ENCODE measurements at places on chromosomes 1 and 21.

DNA sequence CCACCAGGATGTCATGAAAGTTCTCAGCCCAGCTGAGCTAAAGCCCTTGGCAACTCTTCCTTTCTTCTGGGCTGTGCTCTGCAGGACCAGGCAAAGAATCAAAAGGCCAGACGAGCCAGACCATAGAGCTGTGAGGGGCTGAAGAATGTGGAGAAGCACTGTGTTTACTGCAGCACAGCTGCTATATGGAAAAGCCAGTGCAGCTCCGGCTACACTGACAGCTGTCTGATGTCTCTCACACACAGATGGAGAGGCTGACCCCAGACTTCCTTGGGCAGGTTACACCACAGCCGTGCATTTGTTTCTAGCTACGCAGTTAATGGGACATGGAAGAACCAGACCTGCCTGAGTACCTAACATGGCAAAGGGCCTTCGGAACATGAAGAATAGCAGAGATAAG, 40.3 kb downstream of the CD247 start:
- DNase-seq, result no peak

DNA sequence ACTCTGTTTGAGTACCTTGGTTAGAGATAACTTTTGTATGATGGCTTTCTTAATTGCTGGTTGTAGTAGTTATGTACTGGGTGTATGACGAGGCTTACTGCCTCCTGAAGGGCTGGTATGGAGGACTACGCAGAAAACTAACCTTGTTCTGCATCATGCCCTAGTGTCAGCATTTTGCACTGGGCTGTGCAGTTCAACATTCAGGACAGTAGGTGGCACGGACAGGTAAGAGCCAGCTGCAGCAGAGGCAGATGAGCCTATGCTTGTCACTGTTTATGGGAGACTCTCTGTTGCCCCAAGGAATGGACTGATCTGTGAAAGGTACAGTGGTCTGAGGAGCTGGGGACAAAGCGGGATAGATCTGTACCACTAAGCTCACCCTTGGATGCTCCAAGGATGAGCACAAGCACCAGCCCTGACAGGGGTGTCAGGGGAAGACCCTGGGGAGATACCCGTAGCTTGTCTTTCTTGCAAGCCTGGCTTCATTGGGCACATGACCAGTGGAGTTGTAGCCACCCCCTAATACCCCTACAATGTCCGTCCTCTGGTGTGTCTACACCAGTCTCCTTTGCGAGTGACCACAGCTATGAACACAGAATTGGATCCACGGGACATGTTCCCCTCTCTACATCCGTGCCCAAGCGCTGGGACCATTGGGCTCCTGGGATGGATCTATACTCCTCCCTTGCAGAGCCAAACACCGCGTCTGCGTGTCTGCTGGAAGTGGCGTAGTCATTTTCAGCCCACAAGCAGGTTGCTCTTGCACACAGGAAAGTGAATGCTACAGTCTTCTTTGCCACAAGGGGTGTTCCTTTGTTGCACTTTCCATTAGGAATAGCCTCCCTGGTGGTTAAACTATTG, 51.1 kb upstream of the CFHR3 start:
- peak; percentile 8 for DNase-seq

GRCh38 chr1:37794372-37795339, 1.0 kb downstream of the MANEAL start:
- DNase-seq, result peak; percentile 91

DNA sequence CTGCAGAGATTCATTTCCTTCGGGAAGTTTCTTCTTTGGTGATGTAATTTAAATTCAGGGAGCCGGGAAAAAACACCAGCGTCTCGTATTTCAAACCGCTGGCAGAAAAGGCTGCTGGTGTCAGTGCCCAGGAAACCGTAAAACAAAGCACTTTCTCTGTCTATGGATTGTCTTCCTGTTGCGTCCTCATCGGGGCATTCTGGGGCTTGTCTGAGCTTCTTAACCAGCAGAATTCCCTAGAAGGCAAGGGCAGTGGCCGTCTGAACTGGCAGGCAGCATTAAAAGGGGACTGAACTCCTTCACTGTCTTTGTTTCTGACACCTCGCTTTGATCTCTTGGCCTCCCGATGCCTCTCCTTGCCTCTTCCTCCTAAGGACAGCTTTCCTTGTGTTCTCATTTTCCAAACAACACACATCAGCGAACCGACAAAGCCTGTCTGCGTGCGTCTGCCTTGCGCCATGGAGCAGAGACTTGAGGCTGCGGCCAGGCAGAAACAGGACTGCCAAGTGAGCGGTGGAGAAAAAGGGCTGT, 391.6 kb upstream of the VAMP3 start:
- DNase-seq, result peak; percentile 81

GRCh38 chr1:35506960-35507912, 50.0 kb downstream of the KIAA0319L start:
- no peak for DNase-seq

DNA sequence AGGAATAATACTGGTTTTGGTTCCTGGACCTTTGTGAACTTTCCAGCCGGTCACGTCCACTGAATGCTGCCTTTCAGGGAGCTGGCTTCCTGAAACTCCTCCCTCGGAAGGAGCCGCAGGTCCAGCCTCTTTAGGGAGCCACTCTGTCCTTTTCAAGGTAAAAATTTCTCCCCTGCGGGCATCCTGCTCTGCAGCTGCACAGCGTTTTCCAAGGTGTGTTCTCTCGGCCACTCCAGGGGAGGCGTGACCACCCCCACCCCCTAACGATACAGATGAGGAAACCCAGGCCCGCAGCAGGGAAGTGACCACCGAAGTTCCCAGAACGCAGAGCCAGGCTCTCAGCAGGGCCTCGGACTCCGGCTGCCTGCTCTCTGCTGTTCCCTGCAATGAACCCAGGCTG, 21.5 kb downstream of the PADI2 start:
- DNase-seq, result no peak

DNA sequence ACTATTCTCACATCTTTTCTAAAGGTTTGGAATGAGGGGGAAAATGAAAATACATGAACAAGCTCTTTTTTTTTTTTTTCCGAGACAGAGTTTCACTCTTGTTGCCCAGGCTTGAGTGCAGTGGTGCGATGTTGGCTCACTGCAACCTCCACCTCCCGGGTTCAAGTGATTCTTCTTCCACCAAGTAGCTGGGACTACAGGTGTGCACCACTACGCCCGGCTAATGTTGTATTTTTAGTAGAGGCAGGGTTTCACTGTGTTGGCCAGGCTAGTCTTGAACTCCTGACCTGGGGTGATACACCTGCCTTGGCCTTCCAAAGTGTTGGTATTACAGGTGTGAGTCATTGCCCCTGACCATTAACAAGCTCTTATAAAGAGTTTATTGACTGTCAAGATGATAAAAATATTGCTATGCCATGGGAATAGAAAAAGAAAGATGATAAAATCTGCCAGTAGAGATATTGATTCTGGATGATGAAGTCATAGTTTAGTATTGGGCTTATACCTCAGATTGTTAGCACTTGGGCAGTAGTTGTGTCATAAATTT, 36.6 kb downstream of the INKA2 start:
- DNase-seq, result no peak

- no peak for DNase-seq
These were observed 49.7 kb upstream of the EPB41 start for GRCh38 chr1:28864695-28865094.

- no peak for DNase-seq
These were observed 267.0 kb downstream of the DISC1 start for GRCh38 chr1:231893400-231894102.

DNA sequence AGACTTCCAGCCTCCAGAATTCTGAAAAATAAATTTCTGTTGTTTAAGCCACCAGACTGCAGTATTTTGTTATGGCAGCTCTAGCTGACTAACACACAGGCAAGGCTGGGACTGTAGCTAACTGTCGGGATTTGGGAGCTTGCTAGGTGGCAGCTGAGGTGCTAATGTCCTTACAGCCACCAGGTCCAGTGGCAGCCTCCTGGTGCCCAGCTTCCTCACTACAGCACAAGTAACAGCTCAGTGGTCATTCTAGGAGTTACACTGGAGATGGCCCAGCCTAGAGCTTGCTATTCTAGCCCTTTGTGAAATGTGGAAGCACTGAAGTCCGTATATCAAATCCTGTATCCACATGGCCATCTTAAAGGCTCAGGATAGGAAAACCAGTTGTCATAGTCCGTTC, 4.3 kb upstream of the C1orf115 start:
- DNase-seq, result no peak

DNA sequence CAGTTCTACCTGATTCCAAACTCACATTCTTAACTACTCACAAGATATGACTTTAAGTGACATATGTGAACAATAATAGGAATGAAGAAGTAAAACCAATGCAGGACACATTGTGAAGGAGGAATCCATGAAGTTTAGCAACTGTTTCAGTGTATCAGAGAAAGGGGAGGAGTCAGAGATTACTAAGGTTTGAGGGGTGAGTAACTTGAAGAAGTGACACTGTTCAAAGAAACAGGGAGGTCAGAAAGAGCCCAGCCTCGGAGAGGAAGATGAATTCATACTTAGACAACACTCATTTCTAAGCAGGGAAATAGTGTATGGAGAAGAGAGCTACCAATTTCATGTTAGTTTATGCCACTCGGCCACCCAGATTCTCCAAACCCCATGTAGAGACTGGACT, 28.2 kb upstream of the RPF1 start:
- DNase-seq, result no peak

DNA sequence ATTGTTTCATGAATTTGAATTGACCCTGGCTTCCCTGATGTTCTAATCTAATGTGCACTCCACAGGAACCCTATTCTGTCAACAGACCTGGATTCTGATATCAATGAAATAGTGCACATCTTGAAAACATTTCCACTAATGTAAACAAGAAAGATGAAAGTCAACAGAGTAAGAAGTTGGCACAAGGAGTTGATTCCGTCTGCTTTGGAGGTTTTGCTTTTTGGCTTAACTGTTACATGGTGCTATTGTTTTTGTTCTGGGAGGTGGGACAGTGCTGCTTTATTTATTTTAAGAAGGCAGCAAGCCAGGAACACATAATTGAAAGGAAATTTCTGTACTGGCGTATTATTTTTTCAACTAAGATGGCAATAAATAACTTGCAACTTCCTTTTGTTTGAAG, 73.3 kb downstream of the LEPR start:
- no peak for DNase-seq

DNA sequence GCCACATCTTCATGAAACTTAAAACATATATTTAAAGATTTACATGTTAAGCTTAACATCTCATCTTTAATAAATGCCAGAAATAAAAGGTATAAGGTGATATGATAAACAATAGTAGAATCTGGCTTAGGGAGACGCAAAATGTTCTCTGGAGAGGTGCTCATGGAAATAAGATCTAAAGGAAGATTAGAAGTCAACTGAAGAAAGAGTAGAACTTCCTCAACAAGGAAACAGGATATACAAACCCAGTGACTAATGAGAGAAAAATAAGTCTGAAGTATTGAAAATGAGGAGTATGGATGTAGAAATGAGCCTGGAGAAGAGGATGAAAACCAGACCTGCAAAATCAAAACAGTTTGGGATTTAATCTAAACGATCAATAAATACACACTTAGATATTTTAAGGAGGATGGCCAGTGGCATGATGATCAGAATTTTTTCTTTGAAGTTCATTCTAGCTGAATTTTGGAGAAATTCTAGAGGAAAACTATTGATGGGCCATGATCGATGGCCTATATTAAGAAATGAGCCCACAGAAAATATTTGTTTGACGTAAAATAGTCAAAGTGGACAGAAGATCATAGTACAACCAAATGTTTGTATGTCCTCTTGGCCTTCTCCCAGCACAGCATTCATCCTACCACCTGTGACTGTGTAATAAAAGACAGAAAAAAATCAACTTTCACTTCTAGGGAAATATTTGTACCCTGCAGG, 387.9 kb upstream of the PTBP2 start:
- no peak for DNase-seq

- no peak for DNase-seq
These were observed 37.3 kb downstream of the ACTL8 start for GRCh38 chr1:17792421-17792820.

GRCh38 chr1:33721301-33721815, 142.5 kb upstream of the HMGB4 start:
- no peak for DNase-seq

DNA sequence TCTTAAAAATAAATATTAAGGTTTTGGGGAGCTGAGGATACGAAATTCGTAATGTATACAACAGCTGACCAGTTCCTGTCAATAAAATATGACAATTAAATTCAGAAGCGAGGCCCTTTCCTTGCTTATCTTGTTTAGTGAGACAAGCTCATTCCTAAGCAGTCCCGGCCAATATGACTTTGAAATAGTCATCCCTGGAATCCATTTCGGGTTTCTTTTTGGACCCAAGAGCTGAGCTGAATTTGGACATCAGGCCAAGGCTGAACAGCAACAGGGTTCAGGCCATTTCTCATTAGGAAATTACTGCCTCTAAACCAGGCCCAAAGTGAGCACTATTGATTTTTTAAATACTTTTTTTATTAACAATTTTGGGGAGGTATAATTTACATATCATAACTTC, 17.3 kb upstream of the FMN2 start:
- no peak for DNase-seq

GRCh38 chr1:241654019-241654418, 1.9 kb downstream of the WDR64 start:
- DNase-seq, result no peak

- DNase-seq, result peak; percentile 72
These were observed 196.7 kb upstream of the VAMP3 start for GRCh38 chr1:7574121-7575040.

DNA sequence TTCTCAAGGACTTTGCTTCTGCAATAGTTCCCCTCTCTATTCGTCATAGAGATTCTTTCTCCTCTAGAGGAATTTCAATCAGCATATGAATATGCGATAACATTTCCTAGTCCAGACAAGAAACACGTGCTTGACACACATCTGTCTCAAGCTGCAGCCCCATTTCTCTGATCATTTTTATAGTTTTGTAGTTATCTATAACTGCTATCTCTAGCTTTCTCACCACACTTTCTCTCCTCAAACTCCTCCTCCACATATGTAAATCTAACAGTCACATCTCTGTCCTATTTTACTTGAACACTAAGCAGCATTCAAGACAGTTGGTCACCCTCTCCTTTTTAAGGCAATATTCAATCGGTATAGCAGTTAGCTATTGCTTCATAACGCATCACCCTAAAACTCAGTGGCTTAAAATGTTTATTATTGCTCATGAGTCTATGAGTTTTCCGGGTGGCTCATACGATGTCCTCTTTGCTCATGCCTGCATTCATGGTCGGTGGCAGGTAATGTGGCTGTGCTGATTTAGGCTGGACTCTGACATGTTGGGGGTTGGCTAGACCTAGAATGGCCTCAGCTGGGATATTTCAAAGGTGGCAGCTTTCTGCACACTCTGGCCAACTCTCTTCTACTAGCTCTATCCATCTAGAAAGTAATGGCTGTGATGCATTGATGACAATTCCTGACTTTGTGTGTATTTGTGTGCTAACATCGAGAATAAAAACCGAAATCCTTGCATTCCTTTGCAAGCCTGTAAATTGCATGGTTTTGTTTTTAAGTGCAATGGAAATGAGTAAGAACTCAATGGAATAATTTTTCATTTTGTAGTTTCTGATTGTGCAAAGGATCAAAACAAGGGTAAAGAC, 20.6 kb downstream of the ATP6V1G3 start:
- DNase-seq, result no peak

DNA sequence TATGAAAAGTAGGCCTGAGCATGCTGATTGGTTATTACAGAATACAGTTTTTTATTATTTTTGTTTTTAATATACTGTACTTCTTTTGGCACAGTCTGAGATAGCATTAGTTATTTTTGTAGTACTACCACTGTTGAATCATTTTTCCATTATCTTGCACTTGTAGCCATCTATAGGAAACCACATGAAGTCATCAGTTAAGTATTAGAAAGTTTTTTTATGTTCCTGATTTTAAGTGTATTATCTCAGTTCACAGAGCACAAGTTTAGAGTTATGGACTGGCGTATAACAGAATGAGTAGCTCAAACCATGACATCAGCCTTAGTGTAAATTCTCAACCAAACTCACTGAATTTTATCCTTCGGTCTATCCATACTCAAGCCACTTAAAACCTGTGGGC, 22.8 kb downstream of the DHX9 start:
- no peak for DNase-seq
